ENCODE measurements at places on chromosomes 13 and 19.

GRCh38 chr19:13964776-13965175 lies 12.5 kb downstream of the DCAF15 start:
- DNase-seq: no peak

- no peak for DNase-seq
These were observed 64.8 kb upstream of the ZNF85 start for GRCh38 chr19:20858218-20858617.

- DNase-seq: no peak
These were observed 21.0 kb downstream of the TNFSF9 start for GRCh38 chr19:6551607-6552450.

- DNase-seq: no peak
These were observed 219.9 kb downstream of the MAB21L1 start for GRCh38 chr13:35256459-35257148.

GRCh38 chr13:71865874-71866334 lies 1.1 kb downstream of the DACH1 start:
- peak; percentile 18 for DNase-seq

GRCh38 chr13:97142452-97142851 lies 79.7 kb upstream of the MBNL2 start:
- peak; percentile 26 for DNase-seq

DNA sequence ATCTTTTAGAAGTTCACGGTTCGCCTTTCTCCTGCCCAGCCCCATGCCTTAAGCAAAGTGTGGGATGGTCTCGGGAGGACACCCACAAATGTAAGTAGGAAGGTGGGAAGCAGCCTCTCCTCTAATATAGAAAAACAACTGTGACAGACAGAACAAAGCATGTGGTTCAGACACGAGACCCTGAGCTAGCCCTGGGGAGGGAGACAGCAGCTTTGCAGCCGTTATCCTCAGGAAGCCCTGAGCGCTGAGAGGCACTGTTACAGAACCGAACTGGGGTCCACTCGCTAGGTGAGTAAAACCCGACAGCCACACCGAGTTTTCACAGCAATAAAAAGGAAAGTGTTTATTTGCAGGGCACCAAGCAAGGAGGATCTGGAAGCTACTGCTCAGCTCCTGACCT lies 210.6 kb downstream of the UQCRFS1 start:
- no peak for DNase-seq

DNA sequence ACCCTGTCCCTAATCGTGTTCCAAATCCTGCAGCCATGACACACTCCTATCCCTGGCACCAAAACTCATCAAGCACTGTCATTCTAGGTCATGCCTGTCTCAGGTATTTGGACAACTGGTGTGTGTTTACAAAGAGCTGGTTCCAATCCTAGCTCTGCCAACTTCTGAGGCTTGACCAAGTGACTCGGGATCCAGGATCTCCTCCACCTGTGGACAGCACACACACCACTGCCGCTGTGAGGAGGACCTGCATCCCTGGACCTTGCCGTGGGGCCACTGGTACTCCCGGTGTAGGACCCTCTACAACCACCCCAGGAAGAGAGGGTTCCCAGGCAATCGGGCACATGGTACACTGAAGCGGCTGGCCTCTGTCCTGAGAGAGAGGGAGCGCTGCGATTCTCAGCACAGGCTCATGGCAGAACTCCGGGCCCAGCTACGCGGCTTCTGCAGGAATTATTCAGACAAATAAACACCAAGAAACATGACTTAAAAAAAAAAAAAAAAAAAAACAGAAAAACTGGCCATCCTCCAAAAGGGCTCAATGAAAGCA lies 20.4 kb downstream of the MLLT1 start:
- no peak for DNase-seq

DNA sequence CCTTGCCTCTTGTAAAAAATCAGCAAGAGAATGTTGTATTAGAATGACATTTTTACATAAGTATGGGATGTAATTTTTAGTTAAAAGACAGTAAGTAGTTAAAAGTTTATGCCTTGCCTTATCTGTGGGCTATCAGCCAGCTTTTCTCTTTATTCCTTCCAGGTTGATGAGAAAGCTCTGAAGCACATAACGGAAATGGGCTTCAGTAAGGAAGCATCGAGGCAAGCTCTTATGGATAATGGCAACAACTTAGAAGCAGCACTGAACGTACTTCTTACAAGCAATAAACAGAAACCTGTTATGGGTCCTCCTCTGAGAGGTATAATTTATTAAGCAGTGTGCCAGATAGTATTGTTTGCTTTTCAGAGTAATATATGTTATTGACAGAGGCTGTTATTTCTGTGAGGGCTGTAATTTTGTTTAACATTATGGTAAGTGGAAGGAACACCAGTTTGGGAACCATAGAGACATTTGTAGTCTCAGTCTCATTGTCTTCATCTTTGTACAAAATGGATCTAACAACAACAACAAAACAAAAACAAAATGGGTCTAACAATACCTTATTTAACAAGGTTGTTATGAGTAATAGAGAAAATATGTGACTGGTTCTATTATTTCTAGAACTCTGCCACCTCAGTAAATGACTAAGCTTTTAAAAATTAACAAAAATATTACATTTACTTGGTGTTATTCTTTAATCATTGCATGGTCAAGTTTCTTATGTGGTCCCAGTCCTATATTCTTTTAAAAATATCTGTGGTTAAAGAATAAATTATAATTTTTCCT lies 112.8 kb downstream of the TDRD3 start:
- no peak for DNase-seq

GRCh38 chr13:20291675-20292074 lies 59.6 kb upstream of the GJB6 start:
- no peak for DNase-seq

DNA sequence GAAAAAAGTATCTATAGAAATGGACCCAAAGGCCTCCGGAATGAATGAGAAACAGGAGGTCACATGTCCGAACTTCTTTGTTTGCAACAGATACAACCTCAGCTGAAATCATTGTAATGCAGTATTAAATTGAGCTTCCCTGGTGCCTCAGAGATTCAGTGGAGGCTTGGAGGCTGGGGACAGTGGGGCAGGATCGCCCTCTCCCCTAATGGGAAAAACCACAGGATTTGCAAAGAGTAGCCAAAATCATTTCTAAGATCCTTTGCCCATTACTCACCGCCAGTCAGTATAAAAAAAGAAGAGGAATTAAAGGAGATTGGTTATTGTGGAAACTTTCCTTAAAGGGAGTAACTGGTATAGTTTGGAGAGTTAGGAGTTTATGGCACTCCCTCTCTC lies 30.4 kb upstream of the IRS2 start:
- DNase-seq: no peak

DNA sequence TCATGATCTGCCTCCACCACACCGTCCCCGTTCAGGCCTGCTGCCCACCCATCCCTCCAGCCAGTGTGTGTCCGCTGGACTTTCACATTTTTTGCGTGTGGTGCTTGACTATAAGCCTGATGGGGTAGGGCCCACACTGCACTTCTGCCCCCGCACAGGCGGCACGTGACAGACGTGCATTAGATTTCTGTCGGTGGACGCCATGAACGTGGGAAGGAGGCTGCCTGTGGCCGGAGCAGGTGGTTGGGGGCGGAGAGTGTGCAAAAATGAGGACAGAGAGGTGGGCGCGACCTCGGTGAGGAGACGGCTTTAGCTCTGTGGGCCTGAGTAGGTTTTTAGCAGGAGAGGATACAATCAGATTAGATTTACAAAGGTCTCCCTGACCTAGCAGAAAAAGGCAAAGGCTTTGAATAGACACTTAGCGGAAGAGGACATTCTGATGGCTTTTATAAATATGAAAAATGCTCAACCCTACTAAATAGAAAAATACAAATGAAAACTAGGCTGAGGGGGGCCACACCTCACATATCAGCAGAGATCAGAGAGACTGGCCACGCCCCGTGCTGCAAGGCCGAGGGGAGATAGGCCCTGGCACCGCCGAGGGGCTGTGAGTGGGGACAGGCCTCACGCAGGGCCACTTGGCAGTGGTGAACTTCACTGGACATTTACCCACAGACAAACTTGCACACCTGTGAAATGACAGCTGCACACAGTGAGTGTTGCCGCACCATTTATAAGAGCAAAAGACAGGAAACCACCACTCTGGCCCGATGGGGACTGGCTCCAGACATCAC lies 25.4 kb downstream of the PAK4 start:
- no peak for DNase-seq

DNA sequence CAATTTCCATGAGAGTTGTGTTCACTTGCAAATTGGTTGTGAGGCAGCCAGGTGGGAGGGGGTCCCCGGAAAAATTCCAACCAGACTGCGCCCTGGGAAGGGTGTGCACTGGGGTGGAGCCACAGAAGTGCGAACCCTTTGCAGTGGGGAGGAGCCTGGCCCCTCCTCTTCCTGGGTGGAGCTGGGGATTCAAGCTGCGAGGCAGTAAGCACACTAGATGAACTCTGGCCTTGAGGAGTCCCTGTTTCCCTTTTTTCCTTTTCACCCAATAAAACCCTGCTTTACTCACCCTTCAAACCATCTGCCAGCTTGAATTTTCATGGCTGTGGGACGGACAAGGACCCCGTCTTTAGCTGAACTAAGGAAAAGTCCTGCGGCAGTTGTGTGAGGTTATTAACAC lies 31.0 kb upstream of the MBNL2 start:
- no peak for DNase-seq

GRCh38 chr13:114155320-114155719 lies 22.9 kb upstream of the RASA3 start:
- DNase-seq: no peak

- DNase-seq: no peak
These were observed 40.8 kb upstream of the RFXAP start for GRCh38 chr13:36778083-36778671.

GRCh38 chr13:111634410-111634809 lies 314.0 kb downstream of the TEX29 start:
- DNase-seq: no peak

GRCh38 chr19:5961969-5962945 lies 15.7 kb downstream of the RANBP3 start:
- peak; percentile 43 for DNase-seq

- DNase-seq: no peak
These were observed 1.7 kb downstream of the HSPB6 start for GRCh38 chr19:35755131-35755549.

DNA sequence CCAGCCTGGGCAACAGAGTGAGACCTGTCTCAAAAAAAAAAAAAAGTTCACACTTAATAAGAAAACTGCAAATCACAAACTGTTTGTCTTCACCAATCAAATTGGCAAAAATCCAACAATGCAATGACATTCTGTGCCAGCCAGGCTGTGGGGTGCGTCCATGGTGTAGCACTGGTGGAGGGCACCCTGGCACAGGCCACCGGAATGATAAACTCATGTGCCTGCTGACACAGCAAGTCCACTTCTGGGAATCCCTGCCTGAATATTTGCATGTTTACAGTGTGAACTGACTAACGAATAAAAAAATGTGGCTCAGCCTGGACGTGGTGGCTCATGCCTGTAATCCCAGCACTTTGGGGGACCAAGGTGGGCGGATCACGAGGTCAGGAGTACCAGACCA lies 1.6 kb upstream of the LRRC25 start:
- no peak for DNase-seq

GRCh38 chr19:38039966-38040365 lies 133.0 kb downstream of the SIPA1L3 start:
- DNase-seq: no peak

DNA sequence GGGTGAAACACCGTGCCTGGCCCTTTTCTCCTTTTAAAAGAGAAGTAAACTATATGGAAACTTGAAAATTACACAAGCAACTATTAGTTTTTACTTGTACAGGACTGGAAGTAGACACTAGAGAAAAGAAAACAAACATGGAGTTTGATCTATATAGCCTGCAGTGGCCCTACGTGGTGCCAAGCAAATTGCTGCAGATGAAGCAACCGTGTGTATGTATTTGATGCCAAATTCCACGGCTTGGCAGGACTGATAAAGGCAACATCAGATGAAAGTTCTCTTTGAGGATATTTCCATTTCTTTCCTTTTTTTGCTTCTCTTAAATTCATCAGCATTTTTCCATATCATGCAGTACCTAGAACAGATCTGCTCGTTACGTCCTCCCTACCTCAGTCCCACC lies 49.8 kb downstream of the ATP8A2 start:
- no peak for DNase-seq

DNA sequence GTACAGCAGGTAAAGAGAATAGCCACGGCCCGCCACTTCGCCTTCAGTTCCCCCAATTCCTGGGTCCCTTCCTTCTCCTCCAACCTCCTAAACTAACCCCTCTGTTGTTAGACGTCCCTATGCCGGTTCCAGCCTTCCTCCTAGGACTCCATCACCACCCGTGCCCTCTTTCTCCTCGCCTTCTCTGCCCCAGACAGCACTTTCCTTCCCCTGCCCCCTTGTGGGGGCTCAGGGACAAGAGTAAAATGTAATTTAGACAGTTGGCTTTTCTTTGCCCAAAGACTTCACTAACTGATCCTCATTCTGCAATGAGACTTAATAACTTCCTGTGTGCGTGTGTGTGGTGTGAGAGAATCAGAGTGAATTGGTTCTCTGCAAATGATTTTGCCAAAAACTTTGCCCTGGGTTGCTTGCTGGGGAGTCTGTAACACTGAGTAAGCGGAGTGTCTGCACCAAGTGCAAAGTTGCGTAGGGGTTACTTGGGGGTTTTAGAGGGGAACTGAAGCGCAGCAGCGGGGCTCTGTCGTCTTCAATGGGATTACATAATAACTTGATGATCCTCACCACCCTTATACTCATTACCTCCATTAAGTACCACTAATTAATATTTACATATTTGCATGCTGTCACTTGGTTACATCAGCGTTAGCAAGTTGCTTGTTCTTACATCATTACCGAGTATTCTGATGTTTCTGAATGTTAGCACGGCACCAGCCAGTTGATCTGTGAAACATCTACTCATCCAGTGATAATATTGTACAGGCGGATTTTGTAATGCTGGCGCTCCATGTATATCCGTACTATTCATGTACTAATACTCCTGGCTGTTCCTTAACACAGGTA lies 19.9 kb upstream of the SGCG start:
- DNase-seq: no peak

- DNase-seq: no peak
These were observed 40.2 kb downstream of the CILP2 start for GRCh38 chr19:19578252-19578651.
